ENCODE measurements at places on chromosomes 5 and 9.

DNA sequence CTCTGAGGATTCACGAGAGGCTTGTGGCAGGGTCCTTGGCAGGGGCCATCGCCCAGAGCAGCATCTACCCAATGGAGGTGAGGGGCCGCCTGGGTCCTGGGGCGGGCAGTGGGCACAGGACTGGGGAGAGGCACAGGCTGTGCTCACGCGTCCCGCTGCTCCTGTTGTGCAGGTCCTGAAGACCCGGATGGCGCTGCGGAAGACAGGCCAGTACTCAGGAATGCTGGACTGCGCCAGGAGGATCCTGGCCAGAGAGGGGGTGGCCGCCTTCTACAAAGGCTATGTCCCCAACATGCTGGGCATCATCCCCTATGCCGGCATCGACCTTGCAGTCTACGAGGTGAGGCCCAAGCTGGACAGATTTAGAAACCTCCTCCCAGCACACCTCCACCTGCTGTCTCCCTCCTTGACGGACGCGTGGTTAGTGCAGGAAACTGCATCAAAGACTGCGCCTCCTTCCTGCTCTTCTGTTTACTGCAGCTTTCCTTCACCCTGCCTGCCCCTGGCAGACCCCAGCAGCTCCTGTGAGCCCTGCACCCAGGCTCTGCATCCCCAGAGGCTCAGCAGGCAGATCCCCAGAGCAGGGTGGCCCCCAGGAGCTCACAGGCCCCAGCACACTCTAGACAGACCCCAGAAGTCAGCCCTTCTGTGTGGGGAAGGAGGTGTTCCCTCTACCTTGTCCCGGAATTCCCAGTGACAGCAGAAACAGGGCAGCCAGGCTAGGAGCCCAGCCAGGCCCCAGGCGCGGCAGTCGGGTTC lies 21.2 kb downstream of the PTGES2 start:
- DNase-seq: no peak

GRCh38 chr5:158080112-158080511 lies 221.2 kb upstream of the CLINT1 start:
- DNase-seq: no peak

- no peak for DNase-seq
Measured at GRCh38 chr9:87888501-87888900, 5.8 kb downstream of the SPATA31E1 start.

GRCh38 chr9:131546336-131547084 lies 1.2 kb downstream of the PRRT1B start:
- DNase-seq: no peak

DNA sequence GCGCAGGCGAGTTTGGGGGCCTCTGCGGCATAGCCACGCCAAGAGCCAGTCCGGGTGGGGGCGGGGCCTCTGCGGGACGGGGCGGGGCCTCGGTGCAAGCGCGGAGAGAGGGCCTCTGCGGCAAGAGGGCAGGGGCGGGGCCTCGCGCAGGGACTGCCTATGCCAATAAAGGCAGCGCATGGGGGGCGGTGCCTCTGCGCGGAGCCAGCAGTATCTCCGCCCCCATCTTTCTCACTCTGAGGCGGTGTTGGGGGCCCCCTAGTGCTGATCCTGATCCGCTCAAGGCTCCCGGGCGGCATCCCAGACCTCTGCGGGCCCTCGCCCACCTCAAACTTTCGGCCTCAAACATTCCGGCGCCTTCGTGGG lies 9.2 kb upstream of the GPRIN1 start:
- DNase-seq: peak; percentile 26

DNA sequence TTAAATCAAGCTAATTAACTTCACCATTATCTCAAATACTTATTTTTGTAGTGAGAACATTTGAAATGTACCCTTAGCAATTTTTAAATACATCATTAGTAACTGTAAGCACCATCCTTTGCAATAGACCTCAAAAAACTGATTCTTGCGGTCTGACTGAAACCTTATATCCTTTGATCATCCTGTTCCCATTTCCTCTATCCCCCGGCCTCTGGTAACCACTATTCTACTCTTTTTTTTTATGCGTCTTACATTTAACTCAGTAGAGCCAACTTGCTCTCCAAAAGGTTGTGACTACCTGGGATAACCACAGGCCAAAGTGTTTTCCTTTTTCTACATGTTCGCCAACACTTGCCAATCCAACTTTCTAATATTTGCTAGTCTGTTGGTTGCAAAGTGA lies 106.1 kb downstream of the IRX1 start:
- no peak for DNase-seq

DNA sequence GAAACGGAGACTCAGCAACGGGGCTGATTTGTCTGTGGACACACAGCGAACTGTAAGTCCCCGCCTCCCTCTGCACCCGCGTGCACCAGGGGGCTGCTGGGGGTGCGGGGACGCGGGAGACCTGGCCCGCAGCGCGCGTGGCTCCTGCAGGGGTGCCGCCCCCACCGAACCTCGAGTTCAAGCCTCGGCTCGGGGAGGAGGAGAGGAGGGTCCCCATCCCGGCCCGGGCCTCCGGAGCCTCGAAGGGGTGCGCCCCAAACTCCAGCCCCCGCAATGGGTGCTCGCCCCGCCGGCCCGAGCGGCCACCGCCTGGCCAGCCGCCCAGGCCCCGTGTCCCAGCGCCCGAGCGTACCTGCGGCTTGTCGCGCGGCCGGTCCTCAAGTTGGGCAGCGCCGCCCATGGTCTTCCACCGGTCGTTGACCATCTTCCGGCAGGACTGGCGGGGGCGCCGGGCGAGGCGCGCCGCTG lies 829 bp downstream of the FIBCD1 start:
- DNase-seq: no peak

GRCh38 chr9:93827545-93828330 lies 127.4 kb downstream of the BARX1 start:
- DNase-seq: no peak

- peak; percentile 23 for DNase-seq
Measured at GRCh38 chr5:92332039-92332438, 948.9 kb upstream of the ARRDC3 start.

DNA sequence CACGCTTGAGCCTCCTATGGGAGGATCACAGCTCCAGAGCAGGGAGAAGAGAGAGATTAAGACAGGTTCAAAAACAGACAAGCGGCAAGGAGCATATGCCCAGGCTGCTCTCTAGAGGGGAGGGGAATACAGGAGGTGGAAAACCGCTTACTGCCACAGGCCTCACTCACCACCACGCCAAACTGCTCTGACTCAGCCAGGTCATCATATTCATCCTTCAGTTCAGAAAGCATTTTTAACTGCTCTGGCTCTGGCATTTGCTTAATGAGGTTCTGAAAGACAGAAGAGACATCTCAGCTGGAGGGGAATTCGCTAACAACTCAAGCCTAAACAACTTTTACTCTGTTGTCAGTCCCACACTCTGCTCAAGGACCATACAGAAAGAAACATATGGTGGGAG lies 40.1 kb downstream of the PCDHGC5 start:
- DNase-seq: no peak

DNA sequence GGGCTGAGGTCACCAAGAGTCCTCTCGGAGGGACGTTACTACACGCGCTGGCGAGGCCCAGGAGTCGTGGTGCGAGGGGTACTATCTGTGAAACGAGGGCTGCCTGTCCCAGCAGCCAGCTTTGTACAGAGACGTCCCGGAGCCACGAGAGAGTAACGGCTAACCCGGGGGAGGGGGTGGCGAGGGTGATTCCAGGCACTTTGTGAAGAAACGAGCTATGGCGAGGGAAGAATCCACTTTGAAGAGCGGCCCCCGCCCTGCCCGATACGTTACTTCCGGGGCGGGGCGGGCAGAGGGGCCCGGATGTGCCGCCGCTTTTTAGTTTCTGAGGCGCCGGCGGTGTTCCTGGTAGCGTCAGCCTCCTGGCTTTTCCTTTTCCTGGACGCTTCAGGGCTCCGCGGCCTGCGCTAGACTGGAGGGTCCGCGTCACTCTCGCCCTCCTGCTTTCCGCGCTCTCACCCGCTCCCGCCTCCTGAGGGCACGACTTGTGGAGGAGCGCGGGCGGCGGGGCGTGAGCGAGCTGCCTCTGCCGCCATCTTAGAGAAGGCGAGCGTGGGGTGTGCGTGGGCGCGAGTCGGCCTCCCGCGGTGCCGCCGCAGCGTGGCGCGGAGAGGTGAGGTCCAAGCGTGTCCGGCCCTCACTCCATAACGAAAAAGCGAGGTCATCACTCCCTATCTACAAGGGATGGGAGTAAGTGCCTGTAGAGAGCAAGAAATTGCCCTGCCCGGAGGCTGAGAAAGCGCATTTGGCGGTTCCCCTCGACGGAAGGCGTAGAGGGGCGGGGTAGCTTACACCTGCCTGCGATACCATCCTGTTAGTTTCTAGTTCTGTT lies 580 bp upstream of the RFX3 start:
- DNase-seq: peak; percentile 81

- DNase-seq: no peak
Measured at GRCh38 chr5:139342423-139342723, 719 bp downstream of the PAIP2 start.

DNA sequence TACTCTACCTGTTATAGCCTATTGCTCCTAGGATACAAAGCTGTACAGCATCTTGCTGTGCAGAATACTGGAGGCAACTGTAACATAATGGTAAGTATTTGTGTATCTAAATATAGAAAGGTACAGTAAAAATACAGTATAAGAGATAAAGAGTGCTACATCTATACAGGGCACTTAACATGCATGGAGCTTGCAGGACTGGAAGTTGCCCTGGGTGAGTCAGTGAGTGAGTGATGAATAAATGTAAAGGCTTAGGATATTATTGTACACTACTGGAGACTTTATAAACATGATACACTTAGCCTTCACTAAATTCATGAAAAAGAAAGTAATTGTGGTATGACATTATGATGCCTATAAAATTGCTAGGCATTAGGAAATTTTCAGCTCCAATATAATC lies 65.5 kb upstream of the OSMR start:
- DNase-seq: no peak

- peak; percentile 100 for DNase-seq
Measured at GRCh38 chr5:60248901-60249300, 355.4 kb upstream of the PDE4D start.

GRCh38 chr5:523441-524222 lies 617 bp downstream of the SLC9A3 start:
- DNase-seq: no peak

DNA sequence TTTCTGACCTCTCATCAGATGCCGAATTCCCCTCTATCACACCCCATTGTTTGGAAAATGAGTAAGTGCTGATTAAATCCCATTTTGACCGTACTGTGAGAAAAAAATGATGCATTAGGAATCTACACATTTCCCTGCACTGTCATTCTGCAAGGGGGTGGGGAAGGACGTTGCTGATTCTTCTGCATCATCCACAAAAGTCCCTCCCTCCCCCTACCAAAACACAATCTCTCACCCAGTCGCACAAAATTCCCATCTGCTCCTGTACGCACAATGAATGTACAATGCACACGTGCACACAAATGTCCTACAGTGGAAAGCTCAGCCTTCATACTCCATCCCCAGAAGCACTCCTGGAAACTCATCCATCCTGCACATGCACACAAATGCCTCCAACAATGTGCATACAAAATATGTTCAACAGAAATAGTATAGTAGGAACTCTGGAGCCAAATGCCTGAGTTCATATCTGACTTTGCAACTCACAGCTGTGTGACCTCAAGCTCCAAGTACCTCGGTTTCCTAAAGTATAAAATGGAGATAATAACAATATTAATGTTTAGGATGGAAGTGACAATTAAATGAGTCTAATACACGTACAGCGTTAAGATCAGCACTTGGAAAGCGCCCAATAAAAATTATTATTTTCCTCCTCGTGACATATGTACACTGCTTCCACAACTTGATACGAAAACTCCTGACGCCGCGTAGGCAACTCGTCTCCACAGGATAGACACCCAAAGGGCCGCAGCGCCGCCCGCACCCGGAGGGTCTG lies 809 bp downstream of the TNIP1 start:
- DNase-seq: no peak

DNA sequence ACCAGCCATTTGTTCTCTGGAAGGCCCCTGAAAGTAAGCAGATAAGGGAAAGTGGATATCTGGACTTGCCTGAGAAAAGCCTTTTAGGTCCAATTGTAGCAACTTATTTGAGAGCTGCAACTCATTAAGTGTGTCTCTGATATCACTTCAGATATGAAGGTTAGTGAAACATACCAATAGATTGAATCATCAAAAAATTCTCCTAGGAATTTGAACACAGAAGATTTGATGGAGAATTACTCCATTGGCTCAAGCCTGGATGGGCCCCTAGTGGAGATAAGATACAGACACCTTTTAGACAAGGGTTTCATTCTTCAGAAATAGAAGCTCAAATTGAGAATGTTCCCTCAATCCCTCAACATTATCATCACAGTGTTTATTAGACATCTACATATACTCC lies 356.7 kb downstream of the NDUFS4 start:
- no peak for DNase-seq

GRCh38 chr9:90288275-90288639 lies 354.4 kb downstream of the DIRAS2 start:
- no peak for DNase-seq

GRCh38 chr9:76882686-76883085 lies 23.2 kb downstream of the PRUNE2 start:
- peak; percentile 25 for DNase-seq

GRCh38 chr9:120895951-120896350 lies 19.0 kb upstream of the PHF19 start:
- DNase-seq: no peak

DNA sequence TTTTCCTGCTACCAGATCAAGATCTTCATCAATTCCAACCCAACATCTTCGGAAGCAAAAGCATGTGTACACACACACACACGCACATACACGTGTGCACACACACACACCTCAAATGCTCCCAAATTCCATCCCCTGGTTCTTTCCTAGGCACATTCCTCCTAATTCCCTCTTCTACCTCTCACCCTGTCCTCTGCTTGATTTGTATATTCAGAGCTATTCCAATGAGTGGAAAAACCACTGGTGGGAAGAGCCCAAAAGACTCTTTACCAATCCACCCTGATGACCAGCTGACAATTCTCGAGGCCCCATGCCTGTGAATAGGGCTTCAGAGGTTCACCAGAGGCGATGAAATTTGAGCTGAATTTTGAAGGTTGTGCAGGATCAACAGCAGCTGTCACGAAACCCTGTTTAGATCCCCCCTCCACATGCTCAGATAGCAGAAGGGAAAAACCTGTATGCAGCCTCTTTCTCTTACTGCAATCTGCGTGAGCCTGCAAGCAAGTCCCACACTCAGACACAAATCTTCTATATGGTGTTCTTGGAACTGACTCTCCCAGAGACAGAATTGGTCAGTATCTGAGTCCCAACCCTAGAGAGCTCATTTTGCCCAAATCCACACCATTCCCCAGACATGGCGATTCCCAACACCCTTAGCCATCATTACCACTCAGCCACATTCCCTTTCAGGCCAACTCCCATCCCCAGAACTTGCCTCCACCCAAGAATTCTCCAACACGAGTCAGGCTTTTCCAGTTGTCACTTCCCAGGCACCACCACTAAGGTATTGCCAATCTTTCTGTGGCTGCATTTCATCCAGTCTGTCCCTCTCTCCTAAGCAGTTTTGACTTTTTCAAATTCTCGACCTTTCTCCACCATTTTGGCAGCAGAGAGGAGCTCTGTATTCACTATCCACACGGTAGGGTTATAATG lies 4.3 kb upstream of the TRIO start:
- DNase-seq: no peak

DNA sequence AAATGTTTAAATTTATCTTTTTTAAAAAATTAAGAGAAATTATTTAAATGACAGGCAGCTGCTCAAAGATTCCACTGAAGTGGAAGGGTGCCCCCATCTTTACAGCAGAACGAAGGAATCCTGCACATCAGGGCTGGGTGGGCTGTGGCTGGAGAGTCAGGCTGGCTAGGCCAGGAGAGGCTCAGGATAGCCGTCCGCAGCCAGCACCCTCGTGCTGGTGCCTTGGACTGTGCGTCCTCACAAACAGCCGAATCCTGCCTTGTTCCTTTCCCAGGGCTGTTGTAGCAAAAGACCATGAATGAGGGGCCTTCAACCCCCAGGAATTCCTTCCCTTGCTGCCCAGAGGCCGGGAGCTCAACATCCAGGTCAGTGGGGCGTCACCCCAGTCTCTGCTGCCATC lies 64.6 kb upstream of the FCN1 start:
- no peak for DNase-seq
